ENCODE measurements at places on chromosomes 12 and 14.

- peak; percentile 57 for ATAC-seq
Observed at GRCh38 chr14:68522510-68523325, 270.1 kb downstream of the ZFP36L1 start.

- ATAC-seq: no peak
Observed at GRCh38 chr14:88004506-88005036, 364 bp upstream of the GPR65 start.

DNA sequence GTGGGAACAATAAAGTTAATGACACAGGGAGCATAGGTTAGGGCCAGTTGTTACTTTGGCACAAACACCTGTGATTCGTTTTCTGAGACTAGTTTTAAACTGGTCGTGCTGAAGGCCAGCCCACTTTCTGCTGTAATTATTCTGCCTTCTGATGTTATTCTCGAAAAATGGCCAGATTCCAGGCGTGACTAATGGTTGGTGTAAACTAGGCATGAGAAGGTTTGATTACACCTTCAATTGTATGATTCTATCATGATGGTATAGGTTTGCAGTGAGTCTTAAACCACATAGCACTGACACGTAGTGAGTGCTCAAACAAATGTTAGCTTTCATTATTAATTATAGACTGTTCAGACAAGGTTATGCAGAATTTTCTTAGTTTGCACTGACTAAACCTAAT lies 39.0 kb downstream of the CKB start:
- peak; percentile 74 for ATAC-seq

GRCh38 chr12:57844709-57845477 lies 1.6 kb downstream of the CTDSP2 start:
- peak; percentile 51 for ATAC-seq

- no peak for ATAC-seq
Observed at GRCh38 chr12:57592551-57593165, 1.7 kb downstream of the PIP4K2C start.

DNA sequence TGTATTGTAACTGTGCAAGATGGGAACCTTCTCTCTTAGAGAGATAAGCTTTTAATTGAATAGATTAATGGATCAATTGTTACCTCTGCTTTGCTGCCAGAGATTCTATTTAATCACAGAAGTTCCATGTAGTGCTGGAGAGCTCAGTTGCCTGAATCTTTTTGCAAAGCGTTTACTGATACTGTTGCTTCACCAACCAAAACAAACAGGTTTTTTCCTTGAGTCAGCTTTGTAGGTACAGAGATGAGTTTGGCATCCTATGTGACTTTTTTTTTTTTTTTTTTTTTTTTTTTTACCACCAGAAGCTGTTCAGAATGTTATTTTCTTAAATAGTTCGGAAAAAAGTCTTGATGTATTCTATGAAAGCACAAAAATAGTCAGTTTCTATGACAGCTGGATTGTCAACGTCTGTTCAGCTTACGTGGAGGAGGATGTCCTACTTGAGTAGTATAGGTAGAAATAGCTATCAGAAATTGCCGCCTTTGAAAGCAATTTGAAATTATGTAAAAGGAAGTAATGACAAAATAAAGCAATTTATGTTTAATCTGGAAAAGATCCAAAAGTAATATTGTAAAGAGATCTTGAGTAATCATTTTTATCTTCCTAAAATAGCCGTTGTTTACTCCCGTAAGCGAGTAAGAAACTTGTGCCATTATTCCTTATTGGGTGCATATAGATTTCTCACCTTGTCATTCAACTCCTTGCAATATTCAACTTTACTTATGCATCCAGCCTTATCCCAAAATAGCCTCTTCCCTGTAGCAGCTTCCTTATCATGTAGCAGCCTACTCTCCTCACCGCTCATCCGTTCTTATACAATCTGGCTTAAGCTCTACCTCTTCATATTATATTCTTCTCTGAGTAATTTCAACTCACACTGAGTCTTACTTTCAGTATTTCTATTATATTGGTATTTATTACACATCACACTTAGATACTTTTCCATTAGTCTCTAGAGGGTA lies 5.2 kb downstream of the LRRK2 start:
- ATAC-seq: no peak

- ATAC-seq: peak; percentile 33
Observed at GRCh38 chr14:34629344-34629656, 648 bp downstream of the SNX6 start.

All from SK-N-SH treated with all-trans-retinoic acid at 6 μM for 48 hours (cell line).